ENCODE measurements at places on chromosomes 2 and 18. TPM values are rescaled to one million over a fixed set of nuclear protein-coding genes. Genes with fewer than 3 reads are reported as not detected.

GRCh38 chr18:13540477-13541182, 185.7 kb downstream of the FAM210A start:
- no peak for DNase-seq

DNA sequence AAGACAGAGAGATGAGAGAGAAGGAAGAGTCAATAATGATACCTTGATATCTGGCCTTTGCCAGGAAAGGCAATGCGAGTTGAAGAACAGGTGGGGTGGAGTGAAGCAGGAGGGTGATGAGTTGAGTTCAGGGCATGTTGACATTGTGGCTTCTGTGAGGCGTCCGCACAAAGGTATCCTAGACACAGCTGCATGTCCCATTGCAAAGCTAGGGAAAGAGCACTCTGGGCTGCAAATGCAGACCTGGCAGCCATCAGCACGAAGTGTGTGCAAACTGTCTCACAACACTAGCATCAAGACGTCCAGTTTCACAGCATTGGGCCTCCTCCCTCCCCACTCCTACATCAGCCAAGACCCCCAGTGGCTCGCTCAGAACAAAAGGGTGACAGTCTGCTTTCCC, 36.1 kb downstream of the TEX51 start:
- DNase-seq = no peak

- no peak for DNase-seq
These were observed 125.2 kb upstream of the ARL5A start for GRCh38 chr2:151953467-151953866.

GRCh38 chr2:109560265-109560664, 53.5 kb downstream of the SEPTIN10 start:
- no peak for DNase-seq

GRCh38 chr2:240825476-240825875, 5.5 kb upstream of the KIF1A start:
- DNase-seq = no peak

DNA sequence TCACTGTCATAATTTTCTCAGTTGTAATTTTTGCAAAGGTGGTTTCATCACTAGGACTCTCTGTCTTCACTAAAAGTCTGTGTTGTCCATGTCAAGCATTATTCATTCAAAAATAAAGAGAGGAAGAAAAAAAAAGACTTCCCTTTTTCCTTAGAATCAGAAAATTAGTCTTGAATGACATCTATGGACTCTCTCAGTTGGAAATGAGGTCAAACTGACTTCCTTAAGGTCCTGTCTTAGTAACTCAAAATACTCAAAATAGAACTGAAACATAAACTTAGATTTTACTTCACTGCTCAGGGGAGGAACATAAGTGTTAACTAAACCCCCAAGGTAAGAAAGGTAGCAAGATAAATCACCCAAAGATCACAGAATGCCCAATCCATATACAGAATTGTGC, 2.2 kb upstream of the ZNF407 start:
- DNase-seq = no peak

DNA sequence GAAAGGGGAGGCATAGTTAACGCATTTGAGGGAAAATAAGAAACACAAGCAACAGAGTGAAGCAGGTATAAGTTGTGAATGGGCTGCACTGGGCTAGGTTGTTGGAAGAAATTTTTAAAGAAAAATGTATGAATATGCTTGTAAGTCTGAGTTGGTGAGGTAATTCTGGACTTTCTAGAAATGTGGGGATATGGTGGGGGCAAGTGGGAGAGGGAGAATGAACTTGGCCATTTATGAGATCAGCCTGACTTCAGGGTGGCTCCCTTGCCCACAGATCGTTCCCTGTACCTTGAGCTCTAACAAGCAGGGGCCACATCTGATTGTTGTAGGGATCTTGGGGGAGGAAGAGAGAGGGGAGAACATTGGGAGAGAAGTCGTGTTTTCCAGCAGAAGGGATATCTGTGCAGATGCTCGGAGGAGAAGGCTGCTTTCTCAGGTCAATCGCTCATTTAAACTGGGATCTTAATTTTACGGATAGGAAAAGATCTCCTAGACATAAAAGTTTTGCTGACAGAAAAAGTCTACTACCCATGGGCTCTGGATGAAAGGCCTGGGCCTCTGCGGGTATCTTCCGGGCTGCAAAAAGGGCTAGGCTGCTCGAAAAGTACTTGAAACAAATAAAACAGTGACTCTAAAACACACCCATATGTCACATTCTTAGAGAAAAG, 42.5 kb upstream of the FZD5 start:
- no peak for DNase-seq

- no peak for DNase-seq
These were observed 106.3 kb downstream of the TTN start for GRCh38 chr2:178700922-178701342.

GRCh38 chr2:24456599-24457556, 34.2 kb upstream of the NCOA1 start:
- peak; percentile 70 for DNase-seq

DNA sequence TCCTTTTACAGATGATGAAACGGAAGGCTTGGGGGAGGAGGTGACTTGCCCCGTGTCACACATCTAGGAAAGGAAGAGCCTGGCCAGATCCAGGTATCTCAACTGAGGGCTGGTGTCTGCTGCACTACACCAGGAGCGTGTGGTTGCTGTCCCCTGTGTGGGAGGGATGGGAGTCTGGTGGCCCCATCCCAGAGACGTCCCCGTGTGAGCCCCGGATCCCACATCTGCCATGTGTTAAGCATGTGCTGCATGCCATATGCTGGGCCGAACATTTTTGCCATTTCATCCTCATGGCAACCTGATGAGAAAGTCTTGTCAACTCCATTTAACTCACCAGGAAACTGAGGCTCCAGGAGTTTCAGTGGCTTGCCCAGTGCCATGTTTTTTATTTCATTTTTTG, 4.2 kb downstream of the GAREM2 start:
- no peak for DNase-seq

DNA sequence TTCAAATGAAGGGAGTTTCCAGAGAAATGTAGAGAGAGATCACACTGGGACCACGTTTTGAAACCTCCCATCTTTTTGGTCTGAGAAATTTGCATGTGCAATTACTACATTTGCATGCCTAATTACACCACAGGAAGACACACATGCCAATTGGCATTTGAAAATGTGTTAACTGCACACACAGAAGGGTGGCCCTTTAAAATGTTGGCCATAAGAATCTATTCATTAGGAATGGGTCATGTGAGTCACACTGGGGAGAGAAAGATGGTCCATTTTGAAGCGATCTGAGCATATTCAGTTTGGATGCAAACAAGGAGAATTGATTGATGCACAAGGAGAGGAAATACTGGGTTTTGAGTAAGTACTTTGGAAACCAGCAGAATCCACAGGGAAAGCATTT, 1407.1 kb upstream of the ACVR2A start:
- DNase-seq = no peak

GRCh38 chr2:121178730-121179129, 106.3 kb downstream of the TFCP2L1 start:
- no peak for DNase-seq

DNA sequence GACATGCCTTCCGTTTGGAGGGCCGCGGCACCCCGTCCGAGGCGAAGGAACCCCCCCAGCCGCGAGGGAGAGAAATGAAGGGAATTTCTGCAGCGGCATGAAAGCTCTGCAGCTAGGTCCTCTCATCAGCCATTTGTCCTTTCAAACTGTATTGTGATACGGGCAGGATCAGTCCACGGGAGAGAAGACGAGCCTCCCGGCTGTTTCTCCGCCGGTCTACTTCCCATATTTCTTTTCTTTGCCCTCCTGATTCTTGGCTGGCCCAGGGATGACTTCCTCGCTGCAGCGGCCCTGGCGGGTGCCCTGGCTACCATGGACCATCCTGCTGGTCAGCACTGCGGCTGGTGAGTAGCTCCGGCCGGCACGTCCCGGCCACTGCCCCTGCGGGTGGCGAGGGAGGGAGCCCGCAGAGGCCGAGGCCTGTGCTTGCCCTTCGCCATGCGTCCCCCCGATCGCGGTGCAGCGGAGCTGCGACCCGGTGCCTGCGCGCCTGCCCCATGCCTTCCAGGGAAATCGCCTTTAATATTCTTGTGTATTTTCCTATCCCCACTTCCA, 1.2 kb downstream of the BMPR2 start:
- DNase-seq = peak; percentile 33

DNA sequence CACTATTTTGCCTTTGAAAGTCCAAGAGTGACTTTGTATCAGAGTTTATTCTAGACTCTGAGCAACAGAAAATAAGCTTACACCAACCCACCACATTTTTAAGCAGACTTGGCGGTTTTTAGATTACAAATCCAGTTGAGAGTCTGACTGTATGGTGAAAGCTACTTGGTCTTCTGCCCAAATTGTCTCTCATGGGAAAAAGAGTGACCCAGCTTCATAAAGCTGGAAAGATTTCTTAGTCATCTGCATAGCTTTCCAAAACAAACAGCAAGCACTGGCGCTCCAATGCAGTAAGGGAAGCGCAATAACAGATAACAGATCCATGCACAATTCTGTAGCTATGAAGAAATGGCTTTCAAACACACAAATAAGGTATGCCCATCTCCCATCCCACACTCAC, 7.1 kb downstream of the DSG1 start:
- DNase-seq = no peak

- DNase-seq = no peak
These were observed 1.4 kb downstream of the ANKRD44 start for GRCh38 chr2:197308996-197309690.

RAB1A gene
- 115 TPM for total RNA-seq

UPP2 gene
- not detected for total RNA-seq

LYPD1 gene
- total RNA-seq = not detected

CCDC68 gene
- 5.1 TPM for total RNA-seq

CPO gene
- total RNA-seq = 0.25 TPM

SPP2 gene
- total RNA-seq = not detected

SCRN3 gene
- total RNA-seq = 47.6 TPM
